ENCODE measurements at places on chromosomes 12 and 14.

- no peak for DNase-seq
Observed at GRCh38 chr12:6471989-6472360, 1.5 kb upstream of the VAMP1 start.

- no peak for DNase-seq
Observed at GRCh38 chr12:54384591-54385041, at the start of gene ZNF385A. Gene ZNF385A (minus strand): TSS chr12:54384733. CDS start chr12:54384514, 219 bp downstream.

DNA sequence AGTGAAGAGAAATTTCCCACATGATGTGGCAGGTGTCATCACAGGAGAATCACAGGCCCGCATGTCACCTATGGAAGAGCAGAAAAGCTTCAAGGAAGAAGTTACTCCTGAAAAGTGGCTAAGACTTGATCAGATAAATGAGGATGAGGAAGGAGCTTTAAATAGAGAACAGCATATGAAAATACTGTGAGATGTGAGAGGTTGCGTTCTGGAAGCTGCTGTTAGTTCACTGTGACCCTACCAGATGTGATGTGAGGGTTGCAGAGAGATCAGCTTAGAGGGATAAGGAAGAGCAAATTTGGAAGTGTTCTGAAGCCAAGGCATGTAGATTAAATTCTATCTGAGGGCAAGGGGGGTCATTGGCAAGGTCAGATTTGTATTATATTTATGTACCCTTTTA lies 17.1 kb downstream of the ERP27 start:
- DNase-seq, result no peak

GRCh38 chr14:105528586-105529318 lies 2.4 kb downstream of the TMEM121 start:
- no peak for DNase-seq

- DNase-seq, result no peak
Observed at GRCh38 chr14:40368314-40368713, 936.1 kb upstream of the FBXO33 start.
